ENCODE measurements at places on chromosomes 5 and 9.

DNA sequence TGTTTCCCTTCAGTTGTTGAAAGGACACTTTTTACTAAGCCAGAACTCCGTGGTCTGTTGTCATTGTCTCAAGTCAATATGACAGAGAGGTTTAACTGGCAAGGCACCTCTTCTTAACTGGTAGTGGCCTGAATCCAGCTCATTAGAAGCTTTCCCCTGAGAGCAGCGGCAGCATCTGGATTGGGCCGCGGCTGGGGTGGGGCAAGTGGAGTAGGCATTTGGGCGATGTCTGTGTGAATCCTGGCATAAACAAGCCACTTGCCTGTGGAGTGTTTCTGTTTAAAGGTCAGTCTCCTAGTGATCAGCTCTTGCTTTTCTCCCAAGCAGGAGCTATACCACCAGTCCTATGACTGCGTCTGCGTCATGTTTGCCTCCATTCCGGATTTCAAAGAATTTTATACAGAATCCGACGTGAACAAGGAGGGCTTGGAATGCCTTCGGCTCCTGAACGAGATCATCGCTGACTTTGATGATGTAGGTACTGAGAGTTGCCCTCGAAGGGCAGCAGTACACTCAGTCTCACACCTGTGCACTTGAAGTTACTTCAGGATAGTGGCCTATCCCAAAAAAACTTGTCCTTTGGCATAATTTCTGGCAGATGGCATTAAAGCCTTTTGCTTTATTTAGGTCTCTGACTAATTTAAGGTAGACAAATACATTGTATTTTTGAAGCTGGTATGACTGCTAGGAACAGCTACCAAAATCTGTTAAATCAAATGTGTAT, 48.9 kb downstream of the CFAP90 start:
- no peak for DNase-seq

- no peak for DNase-seq
Observed at GRCh38 chr9:87661241-87661640, 64.7 kb upstream of the CTSL start.

DNA sequence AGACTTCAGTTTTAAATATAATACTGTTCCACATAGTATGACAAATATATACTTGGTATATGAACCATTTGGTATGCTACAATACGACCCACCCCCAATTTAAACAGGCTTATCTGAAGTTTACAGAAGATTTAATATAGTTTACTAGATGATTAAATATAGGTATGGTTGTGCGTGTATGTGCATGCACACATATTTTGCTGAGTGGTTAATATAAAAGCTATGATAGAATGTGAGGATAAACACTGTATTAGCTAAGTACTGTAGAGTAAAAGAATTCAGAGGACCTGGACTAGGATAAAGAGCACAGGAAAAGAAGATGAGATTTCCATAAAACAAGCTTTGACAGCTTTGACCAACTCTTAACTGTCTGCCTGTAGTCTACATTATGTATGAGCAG, 356.7 kb downstream of the PDE4D start:
- no peak for DNase-seq

GRCh38 chr5:148911386-148911785, 85.0 kb downstream of the ADRB2 start:
- no peak for DNase-seq

- DNase-seq, result no peak
Observed at GRCh38 chr5:126368239-126368812, 54.9 kb upstream of the GRAMD2B start.

GRCh38 chr9:108933231-108933717, 650 bp downstream of the ELP1 start:
- DNase-seq, result no peak

GRCh38 chr9:114638404-114638803, 19.2 kb downstream of the TEX53 start:
- no peak for DNase-seq

DNA sequence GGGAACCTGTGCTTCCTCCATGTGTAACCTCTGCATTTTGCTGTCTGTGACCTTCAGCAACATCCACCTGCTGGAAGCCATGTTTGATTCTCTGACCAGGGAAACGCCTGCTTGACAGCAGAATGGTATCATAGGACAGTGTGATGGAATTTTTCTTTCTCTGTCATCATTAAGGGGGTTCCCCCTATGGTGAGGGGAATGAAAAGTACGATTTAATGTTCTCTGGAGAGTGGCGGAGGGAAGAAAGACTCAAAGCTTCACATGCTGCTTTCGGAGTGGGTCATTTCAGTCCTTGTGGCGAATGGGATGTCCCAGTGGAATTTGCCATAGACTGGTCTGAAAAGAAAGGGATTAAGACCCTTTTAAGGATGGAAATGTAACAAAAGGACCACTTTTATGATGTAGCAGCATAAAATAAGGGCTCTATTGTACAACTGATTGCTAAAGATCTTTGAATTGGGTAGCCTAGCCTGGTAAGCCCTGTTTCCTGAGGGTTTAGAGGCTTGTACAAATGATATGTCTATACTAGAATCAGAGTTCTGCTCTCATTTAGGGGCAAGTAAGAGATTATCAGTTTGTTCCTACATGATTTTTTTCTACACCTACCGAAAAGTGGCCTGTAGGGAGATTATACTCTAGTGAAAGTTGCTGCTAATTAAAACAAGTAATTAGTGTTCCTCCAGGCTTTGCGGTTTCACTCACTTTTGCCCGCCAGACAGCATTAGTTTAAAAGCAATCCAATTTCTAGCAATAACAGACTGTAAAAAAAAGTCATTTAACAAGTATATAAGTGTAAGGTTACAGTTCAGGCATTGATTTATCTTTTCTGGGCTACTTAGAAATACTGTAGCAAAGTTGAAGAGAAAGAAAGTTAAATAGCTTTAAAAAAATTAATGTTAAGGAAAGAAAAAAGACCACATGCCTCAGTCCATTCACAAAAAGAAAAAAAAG, 904.5 kb downstream of the NR2F1-AS1 start:
- DNase-seq, result no peak

DNA sequence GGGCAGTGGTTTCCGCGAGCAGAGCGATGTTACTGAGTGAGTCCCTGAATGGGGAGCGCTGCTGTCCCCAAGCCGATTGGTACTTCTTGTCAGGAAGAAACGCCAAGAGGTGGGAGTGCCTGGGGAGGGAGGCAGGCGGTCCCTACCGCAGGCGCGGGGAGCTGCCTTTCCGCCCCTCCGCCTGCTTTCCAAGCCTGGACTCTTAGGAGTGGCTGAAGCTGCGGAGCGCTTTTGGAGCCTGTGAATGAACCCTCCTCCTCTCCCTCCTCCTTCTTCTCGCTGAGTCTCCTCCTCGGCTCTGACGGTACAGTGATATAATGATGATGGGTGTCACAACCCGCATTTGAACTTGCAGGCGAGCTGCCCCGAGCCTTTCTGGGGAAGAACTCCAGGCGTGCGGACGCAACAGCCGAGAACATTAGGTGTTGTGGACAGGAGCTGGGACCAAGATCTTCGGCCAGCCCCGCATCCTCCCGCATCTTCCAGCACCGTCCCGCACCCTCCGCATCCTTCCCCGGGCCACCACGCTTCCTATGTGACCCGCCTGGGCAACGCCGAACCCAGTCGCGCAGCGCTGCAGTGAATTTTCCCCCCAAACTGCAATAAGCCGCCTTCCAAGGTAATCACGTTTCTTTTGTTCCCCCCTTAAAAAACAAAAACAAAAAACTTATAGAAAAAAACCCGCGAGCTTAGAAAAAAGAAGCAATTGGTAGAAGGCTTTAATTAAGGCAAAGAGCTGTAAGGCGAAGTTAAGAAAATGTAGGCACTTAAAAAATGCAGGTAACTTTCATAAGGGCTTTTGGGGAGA, at the start of gene VCAN:
VCAN (plus strand) TSS at position 340 of the 808 bp plus-strand sequence. CDS start 11,775 bp downstream, outside the sequence.
- DNase-seq, result no peak

DNA sequence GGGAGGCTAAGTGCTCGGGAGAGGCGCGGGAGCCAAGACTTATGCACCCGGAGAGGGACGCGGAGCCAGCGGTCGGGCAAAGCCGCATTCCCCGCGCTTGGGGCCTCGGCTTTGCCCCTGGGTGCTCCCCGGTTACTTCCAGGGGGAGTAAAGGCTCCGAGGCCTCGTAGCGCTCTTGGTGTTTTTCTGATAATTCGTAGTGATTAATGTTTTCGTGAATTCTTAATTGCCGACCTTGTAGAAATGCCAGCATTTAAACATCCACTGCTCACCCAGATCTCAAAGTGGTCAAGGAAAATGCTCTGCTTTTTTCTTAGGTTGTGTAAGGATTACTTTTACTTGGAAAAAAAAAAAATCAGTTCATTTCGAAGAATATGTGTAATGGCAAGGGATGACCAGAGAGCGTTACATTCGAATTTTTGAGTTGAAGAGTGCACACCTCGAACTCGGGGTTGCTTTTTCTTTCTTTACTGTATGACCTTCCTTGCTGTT, 654 bp upstream of the TUT7 start:
- DNase-seq, result no peak

DNA sequence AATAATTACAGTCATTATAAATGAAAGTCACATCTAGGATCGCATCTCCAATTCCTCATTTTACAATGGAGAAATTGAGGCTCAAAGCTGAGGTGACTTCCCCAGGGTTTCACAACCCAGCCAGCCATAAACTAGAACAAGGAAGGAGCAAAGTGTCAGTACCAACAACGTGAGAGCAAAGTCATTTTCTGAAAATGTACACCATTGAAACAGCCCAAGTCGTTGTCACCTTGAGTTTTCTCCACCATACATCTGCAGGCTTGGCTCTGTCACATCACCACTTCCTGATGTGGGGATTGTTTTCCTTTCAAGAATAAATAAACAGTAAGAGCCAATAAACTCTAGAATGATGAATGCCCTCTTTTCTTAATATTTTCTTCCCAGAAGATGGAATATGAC, 184.5 kb upstream of the PTGER4 start:
- DNase-seq, result no peak

DNA sequence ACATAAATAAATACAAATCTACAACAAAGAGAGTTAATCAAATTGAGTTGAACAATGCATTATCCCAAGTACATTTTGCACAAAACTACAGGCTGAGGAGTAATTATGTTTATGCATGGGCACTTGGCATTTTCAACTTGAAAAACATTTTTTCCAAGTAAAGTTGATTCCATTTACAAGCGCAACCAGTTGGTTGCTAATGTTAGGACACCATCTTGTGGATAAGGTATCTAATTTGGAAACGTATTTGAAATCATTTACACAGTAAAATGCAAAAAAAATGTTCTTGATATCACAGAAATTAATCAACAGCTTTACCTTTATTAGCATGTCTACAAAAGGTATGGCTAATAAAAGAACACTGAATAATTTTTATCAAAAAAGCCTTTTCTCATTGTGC, 18.8 kb downstream of the FTMT start:
- DNase-seq, result no peak

- DNase-seq, result no peak
Observed at GRCh38 chr9:76605321-76605900, 146.4 kb downstream of the GCNT1 start.

DNA sequence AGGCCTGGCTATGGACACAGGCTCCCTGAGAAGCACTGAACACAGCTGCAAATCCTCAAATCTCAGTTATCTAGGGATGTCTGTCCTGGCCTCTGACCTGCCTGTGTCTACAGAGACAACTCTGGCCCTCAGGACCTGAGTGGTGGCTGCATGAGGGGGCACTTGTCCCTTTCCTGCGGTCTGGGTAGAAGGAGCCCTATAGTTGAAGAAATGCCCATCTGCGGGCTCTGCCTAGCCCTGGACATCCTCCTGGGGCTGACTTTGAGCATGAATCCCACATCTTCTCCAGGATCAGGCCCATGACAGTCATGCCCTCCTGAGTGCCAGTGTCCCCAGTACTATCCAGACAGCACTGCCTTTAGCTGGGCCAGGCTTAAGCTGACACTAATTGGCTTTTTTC, 10.0 kb downstream of the DNAJB5 start:
- DNase-seq, result no peak

- no peak for DNase-seq
Observed at GRCh38 chr5:107398703-107399102, 272.0 kb downstream of the EFNA5 start.

GRCh38 chr9:84141741-84142370, 161.3 kb downstream of the RMI1 start:
- no peak for DNase-seq

- DNase-seq, result no peak
Observed at GRCh38 chr5:17730421-17730820, 96.2 kb downstream of the TAF11L14 start.

DNA sequence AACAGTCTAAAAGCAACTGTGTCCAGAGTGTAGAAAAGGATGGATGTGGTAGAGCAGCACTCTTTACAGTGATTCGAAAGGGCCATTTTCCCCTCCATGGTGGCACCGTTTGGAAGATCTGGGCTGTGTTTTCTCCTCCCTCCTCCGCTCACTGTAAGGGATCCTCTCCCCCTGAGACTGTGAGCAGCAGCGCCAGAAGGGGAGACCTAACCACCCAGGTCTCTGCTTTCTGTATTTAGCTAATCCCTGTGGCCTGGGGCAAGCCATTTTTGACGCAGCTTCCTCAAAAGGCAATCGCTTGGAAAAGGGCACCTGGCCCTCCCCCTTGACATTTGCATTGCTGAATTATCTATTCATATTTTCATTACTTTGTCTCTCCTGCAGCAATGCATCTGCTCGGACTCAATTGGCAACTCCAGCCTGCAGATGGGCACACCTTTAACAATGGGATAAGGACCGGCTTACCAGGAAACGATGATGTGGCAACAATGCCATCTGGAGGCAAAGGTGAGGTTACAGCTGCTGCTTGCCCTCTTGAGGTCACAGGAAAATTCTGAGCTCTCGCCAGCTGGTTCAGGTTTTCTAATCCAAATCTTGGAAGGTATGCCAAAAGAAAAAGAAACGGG, 244.3 kb upstream of the WWC1 start:
- DNase-seq, result no peak

DNA sequence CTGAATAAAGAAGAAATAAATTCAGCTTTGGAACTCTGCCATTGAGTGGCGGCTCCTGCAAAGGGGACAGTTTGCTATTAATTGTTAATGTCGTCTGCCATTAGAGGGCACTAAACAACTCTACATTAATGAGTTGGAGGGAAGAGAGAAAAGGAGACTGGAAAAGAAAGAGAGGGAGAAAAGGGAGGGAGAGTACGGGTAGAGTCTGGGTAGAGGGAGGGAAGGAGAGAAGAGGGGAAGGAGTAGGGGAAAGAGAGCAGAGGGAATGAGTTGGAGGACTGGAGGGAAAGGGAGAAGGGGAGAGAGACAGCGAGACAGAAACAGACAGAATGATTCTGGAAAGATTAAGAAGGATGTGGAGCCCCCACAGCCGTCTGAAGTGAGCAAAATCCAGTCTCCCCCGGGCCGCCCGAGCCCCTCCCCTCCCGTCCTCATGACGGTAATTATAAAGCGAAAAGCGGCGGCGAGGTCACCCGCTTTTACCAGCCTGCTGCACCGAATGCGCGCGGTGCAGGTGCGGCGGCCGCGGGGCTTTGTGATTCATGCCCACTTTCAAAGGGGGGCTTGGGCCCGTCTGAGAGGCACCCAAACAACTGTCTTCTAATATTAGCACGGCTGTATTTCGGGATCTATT, 1.9 kb upstream of the FST start:
- no peak for DNase-seq

DNA sequence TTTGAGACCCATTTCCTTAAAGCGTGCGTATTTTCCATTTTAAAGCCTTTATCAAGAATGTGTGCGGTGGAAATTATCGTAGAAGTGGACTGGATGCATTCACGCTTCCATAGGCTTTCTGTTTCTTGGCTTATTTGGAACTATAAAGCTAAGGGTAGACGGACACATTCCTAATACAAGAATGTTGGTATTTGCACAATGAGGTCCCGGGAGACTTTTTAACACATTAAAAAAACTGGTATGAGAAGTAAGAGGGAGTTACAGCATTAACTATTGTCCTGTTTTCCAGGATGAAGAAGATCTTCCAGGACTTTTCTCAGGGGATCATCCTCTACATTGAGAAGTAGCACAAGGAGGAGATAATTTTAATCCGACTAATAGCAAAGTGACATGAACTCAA, 653.0 kb downstream of the MTRR start:
- no peak for DNase-seq

Measured in activated gamma-delta T cell (primary cell).